ENCODE measurements at places on chromosomes 2 and 18.

DNA sequence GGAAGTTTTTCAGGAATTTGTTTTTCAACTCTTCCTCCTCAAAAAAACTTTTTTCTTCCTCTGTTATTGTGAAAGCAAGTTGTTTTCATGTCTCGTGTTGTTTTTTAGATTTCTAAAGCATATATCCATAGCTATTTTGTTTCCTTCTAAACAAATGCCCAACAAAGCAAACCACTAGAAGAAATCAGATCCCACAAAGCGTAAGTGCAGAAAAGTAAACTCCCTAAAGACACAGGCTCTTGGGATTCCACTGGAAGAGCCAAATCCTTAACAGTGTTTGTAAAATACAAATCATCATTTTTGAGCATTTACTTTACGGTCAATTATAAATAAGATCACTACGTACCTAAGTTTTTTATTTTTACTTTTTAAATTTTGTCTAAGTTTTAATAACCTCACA, 21.7 kb upstream of the RIF1 start:
- no peak for DNase-seq

GRCh38 chr2:26299471-26300101, 46.4 kb upstream of the SELENOI start:
- DNase-seq, result no peak

- DNase-seq, result no peak
Measured at GRCh38 chr18:5720132-5720531, 175.2 kb downstream of the TMEM200C start.

DNA sequence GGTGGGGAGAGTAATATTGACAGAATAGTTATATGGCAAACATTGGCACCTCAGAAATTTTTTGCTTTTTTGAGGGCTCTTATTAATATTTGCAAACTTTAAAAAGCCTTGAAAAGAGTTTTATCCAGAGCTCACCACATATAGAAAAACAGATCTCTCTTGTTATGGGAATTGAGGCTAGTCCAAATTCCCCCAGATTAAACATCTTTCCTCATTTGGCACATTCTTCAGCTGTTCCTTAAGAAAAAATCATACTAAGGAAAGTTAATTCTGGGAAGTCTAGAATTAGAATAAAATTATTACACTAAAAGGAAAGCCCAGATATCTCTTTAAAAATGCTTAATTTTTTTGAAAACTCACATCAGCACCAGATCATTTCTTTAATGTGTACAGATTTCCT, 5.6 kb downstream of the TFPI start:
- no peak for DNase-seq

- DNase-seq, result no peak
Measured at GRCh38 chr2:74730530-74730929, 76.5 kb downstream of the SEMA4F start.

- no peak for DNase-seq
Measured at GRCh38 chr2:218755198-218755566, 26.8 kb upstream of the CYP27A1 start.

GRCh38 chr2:69251943-69252342, 135.1 kb downstream of the GFPT1 start:
- DNase-seq, result no peak
